Inflammatory macrophage (primary cell): ENCODE measurements at places on chromosomes 6 and 20.

DNA sequence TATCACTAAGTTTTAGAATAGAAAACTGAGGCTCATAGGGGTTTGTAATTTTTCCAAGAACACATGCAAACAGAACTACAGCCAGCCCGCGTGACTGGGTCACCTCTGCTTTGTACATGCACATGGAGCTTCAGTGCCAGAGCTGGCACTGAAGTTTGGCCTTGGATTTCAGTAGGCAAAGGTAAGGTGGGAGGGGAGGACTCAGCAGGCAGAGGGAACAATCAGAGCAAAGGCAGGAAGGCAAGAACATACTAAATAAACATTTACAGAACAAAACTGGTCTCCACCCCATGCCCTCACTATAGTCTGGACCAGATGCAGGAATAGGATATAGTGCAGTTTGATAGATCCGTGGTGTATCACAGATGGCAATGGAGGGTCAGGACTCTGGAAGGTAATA is 13.6 kb upstream of the ABRACL start:
- DNase-seq = no peak

DNA sequence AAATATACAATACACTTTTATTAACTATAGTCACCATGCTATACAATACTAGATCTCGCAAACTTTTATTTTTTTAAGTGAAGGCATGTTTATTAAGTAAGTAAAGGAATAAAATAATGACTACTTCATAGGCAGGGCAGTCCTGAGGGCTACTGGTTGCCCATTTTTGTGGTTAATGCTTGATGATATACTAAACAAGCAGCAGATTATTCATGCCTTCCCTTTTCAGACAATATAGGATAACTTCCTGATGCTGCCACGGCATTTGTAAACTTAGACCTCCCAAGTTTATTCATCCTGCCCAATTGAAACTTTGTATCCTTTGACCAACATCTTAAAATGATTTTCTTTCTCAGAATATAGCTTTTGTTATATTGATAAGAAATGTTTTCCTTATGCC is 24.7 kb upstream of the HIVEP1 start:
- DNase-seq = no peak

- no peak for DNase-seq
Observed at GRCh38 chr6:140311146-140311545, 936.7 kb upstream of the CITED2 start.

- no peak for DNase-seq
Observed at GRCh38 chr6:4967301-4968030, 36.4 kb downstream of the RPP40 start.

DNA sequence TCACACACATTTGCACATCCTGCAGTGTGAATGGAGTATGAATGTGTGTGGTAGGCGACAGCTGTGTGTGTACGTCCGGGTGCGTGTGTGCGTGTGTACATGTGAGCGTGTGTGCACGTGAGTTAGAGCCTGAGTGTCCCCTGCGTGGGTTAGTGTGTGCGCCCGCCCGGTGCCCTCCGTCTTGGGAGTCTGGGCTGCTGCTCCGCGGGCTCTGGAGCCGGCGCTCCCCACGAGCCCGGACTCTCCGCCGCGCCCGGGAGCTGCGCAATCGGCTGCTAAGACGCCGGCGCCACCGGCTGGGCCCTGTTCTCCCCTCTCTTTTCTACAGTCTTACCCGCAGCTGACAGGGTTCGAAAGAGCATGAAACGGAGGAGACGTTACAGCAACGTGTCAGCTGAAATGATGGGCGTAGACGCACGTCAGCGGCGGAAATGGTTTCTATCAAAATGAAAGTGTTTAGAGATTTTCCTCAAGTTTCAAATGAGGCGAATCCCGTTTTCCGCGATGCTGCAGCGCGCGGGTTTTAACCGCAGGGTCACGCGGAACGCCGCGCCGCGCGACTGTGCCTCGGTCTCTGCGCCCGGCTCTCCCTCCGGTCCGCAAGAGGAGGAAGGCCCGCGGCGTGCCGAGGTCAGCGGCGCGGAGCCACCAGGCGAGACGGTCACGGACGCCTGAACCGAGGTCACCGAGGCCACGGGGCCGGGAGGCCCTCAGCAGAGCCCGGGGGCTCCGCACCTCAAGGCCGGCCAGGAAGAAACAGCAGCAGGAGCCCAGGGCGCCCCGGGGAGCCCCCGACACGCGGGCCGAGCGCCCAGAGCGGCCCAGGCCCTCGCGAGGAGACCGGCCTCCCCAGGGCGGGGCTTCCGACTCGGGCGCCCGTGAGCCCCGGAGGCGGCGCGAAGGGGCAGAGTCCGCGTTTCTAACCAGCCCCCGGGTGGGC is 95.3 kb upstream of the BHLHE23 start:
- DNase-seq = peak; percentile 16

GRCh38 chr20:34337982-34338726 is 24.9 kb upstream of the ITCH start:
- no peak for DNase-seq

- DNase-seq = peak; percentile 54
Observed at GRCh38 chr6:7207720-7208119, 100.0 kb downstream of the RREB1 start.

DNA sequence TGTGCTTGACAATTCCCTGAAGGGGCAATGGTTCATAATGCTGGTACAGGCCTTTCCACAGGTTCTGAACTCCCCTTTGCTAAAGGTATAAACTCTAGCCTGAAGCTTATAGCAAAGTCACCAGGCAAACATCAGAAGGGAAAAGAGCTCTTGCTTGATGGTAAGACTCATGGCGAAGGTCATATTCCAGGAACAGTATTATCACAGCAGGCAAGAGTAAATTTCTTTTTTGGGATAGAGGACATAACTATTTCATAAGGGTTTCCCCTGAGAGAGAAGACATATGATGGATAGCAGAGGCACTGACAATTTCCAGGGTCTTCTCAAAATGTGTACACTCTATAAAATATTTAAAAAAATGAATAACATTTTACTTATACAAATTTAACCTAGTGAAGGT is 86.8 kb downstream of the PRKN start:
- no peak for DNase-seq

DNA sequence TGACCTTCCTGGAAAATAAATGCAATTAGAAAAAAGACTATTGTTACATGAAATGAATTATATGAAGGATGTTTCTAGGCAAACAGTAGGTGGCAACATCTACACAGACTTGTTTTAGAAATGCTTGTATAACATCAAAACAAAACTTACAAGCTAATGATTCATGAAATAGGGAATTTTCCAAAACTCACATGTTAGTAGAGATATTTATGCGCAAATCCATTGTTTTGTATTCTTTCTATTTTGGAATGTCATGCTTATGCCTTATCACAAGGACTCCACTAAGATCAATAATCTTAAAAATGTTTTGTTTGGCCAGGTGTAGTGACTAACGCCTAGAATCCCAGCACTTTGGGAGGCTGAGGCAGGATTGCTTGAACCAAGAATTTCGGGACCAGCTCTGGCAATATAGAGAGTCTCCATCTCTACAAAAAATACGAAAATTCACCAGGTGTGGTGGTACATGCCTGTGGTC is 32.3 kb upstream of the LGSN start:
- DNase-seq = peak; percentile 13

- DNase-seq = no peak
Observed at GRCh38 chr20:63234693-63235398, 859 bp upstream of the BIRC7 start.

DNA sequence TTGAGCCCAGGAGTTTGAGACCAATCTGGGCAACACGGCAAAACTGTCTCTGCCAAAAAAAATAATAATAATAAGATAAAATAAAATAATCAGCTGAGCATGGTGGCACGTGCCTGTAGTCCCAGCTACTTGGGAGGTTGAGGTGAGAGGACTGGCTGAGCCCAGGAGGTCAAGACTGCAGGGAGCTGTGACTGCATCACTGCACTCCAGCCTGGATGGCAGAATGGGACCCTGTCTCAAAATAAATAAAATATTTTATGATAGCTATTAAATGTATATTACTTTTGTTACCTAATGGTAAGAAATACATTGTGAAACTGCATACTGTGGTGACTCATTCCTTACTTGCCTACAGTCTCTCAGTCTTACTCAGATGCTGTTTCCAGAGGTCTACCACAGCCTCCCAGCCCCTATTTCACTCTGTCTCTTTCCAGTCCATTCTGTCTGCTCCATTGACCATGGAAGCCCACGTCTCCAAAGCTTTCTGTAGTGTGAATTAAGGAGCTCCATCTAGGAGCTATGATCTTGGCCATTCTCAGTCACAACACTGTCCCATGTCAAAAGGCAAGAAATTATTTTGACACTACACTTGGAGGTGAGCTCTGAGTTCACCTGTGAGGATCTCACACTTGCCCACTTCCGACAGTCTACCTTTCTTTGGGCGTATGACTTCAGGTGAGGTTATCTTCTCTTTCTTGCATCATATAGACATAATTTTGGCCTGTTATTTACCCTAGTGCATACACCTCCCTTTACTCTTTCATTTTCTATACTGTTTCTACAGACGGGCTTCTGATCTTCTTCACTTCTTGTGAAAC is 22.4 kb upstream of the SNX9 start:
- DNase-seq = peak; percentile 30

GRCh38 chr6:155872961-155873360 is 417.3 kb upstream of the NOX3 start:
- DNase-seq = no peak

- no peak for DNase-seq
Observed at GRCh38 chr6:48733581-48733980, 622.6 kb upstream of the PTCHD4 start.

GRCh38 chr20:58884966-58885365 is 32.5 kb downstream of the GNAS start:
- peak; percentile 70 for DNase-seq

GRCh38 chr6:156719395-156719719 is 57.8 kb upstream of the ARID1B start:
- no peak for DNase-seq

GRCh38 chr6:112881828-112882780 is 535.0 kb downstream of the RFPL4B start:
- no peak for DNase-seq

DNA sequence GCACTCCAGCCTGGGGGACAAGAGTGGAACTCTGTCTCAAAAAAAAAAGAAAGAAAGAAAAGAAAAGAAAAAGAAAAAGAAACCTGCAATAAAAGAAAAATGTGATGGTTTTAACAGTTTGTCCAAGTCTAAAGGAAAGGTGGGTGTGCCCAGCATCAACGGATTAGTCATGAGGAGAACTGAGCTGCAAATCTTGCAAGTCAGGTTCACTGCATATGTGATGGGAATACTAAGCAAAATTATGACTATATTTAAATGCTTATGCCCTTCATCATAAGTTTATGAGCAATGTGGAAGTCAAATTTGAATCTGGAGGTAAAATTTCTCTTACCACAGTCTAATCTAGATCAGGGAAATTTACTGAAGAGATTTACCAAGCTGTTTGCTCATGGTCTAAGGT is 13.1 kb upstream of the CDK19 start:
- peak; percentile 33 for DNase-seq

GRCh38 chr20:56952258-56953047 is 314.0 kb downstream of the BMP7 start:
- DNase-seq = no peak

- DNase-seq = peak; percentile 53
Observed at GRCh38 chr6:119444642-119445557, 95.3 kb upstream of the MAN1A1 start.

DNA sequence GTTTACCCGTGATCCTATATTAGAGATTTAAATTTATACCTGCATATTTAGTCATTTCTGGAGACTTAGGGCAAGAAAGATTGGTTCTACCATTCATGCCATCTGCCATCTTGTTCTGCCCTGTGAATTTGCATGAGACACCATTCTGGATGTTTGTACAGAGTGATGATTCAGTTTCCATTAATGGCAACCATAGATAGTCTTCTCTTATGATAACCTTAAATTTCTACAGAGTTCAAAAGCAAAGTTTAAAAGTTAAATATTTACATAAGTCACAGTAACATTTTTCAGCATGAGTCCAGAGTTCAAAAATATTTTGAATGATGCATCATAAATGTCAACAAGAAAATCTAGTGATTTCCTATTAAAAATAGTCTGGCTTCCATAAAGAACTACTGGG is 23.2 kb downstream of the PLCB1 start:
- DNase-seq = no peak

DNA sequence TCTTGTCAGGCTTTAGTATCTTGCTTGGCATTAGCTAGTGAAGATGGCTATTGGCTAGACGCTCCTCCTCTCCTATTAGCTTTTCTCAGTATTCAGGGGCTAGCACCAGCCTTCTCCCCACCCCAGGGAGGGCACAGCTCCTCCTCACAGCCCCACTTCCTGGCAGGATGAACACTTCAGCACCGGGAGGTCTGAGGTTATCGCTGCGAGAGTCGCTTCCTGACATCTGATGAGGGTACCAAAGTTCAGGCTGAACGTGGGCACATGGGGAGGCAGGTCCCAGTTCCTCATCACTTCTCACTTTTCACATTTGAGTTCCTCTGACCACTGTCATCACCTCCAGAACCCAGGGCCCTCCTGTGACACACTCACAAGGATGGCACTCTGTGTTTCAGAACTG is 66.6 kb downstream of the LAMA4 start:
- DNase-seq = no peak

DNA sequence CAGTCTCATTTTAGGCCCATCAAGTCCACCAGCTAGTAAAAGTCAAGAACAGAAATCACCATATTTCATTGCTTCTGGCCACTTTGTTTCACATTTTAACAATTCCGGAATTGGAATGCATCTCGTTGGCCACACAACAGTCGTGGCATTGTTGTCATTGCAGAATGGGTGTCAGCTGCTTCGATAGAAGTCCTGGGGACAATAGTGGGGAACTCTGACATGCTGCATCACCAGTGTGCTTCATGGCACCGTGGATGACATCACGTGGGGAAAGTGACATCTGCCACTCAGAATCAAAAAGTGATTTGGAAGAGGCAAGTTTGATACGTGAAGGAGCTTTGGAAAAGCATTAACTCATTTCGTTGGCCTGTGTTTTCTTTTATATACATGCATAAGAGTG is 43.8 kb upstream of the XRN2 start:
- no peak for DNase-seq

GRCh38 chr6:16639684-16640480 is 121.4 kb downstream of the ATXN1 start:
- DNase-seq = peak; percentile 28

GRCh38 chr6:138588805-138589434 is 89.6 kb upstream of the NHSL1 start:
- DNase-seq = peak; percentile 74

DNA sequence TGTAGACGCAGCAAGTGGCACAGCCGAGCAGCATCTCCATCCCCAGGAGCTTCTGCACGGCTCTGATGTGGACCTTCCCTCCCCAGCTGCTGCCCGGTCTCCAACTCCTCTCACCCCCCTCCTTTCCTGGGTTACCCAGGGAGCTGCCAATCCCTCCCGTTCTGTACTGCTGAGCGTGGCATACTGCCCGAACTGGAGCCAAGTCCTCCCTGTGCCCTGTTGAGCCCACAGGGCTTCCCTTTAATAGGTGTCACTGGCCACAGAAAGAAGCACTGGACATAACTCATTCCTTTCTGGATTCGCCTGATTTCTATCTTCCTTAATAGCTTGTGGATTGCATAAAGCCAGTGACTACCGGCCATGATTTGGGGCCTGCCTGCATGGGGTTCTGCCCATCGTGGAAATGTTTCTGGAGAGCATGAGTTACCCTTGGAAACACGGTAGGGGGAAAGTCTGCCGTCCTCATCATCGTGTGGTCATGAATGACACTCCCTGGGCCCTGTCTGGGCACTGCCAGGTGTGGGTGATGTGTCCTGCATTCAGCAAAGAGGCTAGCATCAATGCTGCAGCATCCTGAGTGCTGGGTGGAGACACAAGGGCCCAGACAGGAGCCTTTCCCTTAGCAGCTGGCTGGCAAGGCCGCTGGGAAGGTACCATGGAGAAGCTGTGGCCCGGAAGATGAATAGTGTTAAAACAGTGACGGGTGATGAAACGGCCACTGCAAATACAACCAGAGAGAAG is 189.7 kb downstream of the SYNDIG1 start:
- DNase-seq = no peak
